ENCODE measurements at places on chromosomes 1 and 21.

- DNase-seq, result no peak
These were observed 87.0 kb upstream of the IRF2BP2 start for GRCh38 chr1:234697015-234697414.

DNA sequence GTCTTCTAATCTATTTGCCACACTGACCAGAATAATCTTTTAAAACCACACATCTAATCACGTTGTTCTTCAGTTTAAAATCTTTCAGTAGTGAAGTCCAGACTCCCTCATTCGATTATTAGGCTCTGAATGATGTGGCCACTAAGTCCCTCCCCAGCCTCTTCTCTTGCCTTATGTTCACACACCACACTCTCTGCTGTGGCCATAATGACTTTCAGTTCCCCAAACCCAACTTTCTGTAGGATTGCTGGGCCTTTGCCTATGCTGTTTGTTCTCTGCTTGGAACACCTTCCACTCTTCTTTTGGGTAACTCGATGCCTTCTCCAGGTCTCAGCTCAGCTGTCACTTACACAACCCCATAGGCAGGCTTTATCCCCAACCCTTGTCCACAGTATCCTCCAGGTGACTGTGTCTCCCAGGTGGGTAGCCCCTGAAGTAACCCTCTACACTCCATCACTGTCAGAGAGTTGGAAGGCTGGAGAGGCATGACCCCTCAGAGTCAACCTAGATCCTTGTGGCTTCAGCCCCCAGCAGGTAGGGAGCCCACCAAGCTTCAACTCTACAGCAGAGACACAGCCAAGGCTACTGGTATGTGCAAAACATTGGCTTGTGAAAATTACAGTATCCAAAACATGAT is 8.4 kb upstream of the SLC37A1 start:
- no peak for DNase-seq

GRCh38 chr1:86389307-86389706 is 6.8 kb downstream of the ODF2L start:
- DNase-seq, result no peak

DNA sequence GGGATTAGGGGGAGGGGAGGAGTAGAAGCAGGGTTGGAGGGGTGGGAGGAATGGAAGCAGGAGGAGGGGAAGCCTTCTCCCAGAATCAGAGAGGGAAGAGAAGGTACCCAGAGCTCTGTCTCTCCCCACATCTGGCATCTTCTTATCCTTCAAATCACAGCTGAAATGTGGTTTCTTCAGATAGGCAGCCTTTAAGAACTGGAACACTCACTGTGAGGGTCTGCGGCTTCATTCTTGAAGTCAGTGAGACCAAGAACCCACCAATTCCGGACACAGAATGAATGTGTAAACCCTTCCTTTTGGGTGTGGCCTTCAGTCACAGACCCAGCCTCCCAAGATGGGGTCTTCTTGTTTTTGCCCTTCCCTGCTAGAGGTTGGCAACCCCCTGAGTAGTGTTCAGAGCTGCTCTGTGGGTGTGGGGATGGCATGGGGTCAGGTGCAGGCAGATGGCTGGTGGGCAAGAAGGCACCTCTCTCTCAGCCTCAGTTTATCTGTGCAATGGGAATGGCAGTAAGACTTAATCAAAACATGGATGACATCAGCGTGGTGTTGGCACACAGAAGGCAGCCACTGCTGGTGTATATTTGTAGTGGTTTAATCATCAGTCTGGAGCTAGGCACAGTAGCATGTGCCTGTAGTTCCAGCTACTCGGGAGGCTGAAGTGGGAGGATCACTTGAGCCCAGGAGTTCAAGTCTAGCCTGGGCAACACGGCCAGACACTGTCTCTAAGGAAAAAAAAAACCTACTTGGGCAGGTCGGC is 7.2 kb downstream of the FAAH start:
- no peak for DNase-seq

- no peak for DNase-seq
These were observed 289.7 kb upstream of the NRIP1 start for GRCh38 chr21:15354516-15354915.

DNA sequence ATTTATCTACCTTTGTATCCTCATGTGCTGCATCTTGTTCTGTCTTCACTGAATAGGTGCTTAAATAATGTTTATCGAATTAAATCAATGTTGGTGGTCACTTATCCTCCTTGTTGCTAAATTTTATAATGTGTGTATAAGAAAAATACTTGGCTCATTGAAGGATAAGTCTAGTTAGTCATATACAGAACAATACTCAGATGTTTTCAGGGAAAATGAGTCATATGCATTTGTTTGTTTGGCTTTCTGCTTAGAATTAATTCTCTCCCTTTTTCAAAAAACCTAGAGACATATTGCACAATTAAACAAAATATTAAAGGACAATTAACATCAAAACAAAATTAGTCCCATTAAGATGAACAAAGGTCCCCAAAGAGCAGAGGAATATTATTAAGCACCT is 89.0 kb downstream of the UBE2U start:
- no peak for DNase-seq

DNA sequence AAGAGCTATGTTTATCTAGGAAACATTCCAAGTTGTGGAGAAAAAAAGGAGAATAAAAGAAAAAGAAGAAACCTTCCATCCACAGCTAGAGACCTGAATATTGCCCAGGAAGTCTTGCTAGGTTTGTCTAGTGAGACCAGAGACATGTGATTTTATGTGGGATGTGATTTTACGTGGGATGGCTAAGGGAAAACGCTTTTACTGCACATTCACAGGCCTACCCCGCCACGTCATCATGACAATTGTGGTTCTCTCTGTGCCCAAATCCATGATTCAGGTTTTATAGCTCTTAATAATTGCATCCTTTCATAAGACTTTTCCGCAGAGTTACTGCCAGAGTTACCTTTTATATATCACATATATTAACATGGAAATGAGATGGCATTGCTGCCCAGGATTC is 86.4 kb upstream of the SSX2IP start:
- DNase-seq, result no peak

- no peak for DNase-seq
These were observed 309.9 kb downstream of the ADGRL2 start for GRCh38 chr1:82110366-82111254.

- DNase-seq, result no peak
These were observed 39.7 kb downstream of the DNTTIP2 start for GRCh38 chr1:93839307-93839706.

- no peak for DNase-seq
These were observed 249.1 kb downstream of the C1orf94 start for GRCh38 chr1:34425785-34426184.

DNA sequence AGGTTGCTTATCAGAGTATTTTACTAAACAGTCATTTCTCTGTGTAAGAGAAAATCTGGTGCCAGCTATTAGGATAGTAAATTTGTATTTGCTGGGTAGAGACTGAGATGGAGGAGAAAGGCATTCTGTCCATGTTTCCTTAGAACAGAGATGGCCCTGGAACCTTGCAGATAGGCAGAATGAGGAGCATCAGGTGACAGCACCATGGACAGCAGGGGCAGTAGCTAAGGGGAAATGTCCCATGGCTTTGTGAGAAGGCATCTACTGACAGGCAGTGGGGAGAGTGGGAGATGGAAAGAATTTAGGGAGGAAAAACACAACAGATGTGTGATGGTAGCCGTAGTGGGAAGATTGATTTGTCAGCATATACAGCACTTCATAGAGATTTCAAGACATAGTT is 105.0 kb downstream of the PRRX1 start:
- no peak for DNase-seq

GRCh38 chr1:8523666-8524206 is 205.8 kb downstream of the SLC45A1 start:
- DNase-seq, result no peak

- DNase-seq, result no peak
These were observed 356.0 kb downstream of the KCNH1 start for GRCh38 chr1:210777914-210778313.

DNA sequence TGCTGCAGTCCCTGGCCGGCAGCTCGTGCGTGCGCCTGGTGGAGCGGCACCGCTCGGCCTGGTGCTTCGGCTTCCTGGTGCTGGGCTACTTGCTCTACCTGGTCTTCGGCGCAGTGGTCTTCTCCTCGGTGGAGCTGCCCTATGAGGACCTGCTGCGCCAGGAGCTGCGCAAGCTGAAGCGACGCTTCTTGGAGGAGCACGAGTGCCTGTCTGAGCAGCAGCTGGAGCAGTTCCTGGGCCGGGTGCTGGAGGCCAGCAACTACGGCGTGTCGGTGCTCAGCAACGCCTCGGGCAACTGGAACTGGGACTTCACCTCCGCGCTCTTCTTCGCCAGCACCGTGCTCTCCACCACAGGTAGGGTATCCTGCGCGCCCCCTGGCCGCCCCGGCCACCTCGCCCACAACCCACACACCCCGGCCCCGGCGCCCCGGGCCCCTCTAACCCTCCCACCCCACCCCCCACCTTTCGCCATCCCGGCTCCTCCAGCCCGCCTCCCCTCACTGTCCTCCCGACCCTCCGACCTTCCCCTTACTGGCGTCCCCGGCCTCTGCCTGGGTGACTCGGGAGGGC is 352 bp downstream of the KCNK1 start:
- DNase-seq, result no peak

DNA sequence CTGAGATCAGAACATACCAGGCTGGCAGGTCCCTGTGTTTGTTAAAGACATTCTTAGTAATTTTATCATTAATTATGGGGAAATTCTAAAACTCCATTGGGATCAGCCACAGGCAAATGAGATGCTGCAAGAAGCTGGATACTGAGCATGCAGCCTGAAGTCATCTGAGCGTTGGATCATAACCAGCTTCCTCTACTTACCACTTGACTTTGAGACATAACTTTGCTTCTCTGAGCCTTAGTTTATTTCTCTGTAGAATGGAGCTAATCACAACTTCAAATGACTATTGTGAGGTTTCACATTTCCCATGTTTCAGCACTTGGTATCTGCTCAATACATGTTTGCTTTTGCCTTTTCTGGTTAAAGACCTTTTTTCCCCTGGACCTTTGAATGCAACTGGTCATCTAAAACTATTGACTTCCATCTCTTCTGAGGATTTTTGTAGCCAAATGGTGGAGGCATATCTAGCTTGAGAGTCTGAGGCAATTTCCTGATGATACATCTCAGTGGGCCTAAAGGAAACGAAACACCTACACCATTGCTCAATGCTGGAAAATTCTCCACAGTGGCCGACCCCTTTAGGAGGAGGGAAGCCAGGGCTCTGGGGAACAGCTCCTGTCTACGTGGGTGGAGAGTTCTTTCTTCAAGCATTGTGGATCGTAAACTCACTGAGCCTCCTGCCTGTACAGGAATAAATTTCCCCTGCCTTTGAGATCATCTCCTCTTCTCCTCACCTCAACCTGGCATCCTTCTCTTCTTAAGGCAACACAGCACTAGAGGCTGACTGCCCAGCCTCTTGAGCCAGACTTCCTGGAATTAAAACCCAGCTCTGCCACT is 109.1 kb upstream of the HOOK1 start:
- no peak for DNase-seq

DNA sequence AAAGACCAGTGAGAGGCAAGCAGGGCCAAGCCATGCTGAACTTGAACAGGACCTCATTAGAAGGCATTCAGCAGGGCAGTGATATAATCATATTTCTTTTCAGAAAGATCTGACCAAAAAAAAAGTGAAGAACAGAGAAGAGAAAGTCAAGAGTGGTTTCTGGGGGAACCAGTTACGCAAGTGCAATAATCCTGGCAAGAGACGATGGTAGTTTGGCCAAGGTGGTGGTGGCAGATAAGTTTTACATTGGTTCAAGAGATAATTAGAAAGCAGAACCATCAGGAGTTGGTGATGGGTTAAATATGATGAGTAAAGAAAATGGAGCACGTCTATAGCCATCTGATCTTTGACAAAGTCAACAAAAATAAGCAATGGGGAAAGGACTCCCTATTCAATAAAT is 54.3 kb downstream of the ZSWIM5 start:
- no peak for DNase-seq

DNA sequence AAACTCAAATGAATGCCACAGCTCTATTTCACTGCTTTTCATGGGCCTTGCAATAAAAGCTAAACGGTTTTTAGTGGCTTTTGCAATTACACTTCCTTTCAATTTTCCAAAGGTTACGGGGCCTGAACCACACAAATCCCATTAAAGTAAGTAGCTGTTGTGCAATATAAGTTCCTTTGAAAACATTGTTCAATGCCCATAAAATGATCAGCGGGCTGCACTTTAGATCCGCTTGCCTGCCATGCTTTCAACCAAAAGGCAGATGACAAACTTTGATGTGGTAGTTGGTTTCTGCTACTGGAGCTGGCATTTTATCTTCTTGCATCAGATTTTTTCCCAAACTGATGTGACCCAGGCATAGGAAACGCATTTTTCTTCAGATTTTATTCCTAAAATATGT is 50.2 kb downstream of the PRRX1 start:
- DNase-seq, result no peak

DNA sequence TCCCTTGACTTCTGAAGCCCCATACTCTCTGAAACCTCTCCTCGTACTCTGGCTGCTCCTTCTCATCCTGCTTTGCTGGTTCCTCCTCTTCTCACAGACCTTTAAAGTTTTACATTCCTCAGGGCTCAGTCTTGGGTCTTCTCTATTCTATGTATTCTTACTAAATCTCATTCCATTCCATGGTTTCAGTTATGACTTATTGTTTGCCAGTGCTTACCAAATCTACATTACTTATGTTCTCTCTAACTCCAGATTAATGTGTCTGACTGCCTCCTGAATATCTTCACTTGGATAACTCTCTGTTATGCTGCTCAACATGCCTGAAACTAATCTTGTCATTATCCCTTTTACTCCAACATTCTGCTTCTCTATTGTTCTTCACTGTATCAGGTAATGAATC is 5.4 kb upstream of the SLC35D1 start:
- DNase-seq, result no peak

DNA sequence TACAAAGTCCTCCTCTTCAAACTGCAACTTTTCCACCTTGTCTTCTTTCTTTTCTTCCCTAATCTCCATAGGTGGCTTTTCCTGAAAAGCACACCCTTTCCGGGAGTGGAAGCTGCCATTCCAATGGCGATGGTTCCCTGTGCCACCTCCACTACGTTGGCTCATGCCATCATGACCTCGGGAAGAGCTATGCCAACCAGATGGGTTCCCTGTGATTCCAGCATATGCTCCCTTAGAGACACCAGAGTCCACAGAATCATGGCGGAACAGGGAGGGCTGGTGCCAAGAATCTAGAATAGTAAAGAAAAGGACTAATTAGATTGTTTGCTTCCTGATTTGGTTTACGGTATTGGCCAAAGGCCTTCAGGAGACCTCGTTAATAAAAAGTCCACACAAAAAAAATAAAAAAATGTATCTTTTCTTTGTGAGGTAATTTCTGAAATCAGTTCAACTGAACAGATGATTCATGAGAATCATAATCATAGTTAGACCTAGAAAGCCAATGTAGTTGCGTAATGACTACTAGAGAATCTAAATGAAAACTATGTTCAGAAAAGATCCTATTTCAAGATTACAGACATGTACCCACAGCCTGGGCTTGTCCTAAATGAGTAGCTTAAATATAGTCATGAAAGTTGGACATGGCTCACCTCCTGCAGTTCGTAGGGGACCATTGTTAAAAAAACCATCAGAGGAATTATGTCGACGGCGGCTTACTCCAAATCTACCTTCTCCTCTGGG is 30.9 kb upstream of the CCDC17 start:
- DNase-seq, result no peak

GRCh38 chr1:47522935-47523834 is 85.3 kb downstream of the FOXD2 start:
- DNase-seq, result no peak

GRCh38 chr21:39703578-39703977 is 41.4 kb upstream of the IGSF5 start:
- no peak for DNase-seq

All from activated naive CD4-positive, alpha-beta T cell (primary cell).